CD4-positive, alpha-beta T cell treated with Interferon gamma for 1 hour (primary cell): ENCODE measurements at places on chromosomes 12 and 14.

DNA sequence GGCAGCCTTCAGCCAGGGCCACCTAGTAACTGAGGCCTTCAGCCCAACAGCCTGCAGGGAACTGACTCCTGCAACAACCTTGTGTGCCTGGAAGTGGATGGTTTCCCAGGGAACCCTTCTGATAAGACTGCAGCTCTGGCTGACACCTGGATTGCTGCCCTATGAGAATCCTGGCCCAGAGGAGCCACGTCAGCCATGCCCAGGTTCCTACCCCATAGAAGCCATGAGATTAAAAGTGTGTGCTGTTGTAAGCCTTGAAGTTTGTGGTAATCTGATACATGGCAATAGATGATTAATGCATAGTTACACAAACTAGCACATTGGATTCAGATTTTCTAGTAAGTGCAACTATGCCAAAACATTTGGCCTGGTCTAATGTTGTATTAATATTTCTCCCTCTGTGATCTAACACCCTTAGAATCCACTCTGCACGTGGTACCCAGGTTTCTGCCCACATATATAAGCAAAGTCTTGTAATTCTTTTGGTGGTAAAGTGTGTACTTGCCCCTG, 64.8 kb upstream of the BEGAIN start:
- no peak for DNase-seq

- no peak for DNase-seq
These were observed 13.3 kb downstream of the MOAP1 start for GRCh38 chr14:93171376-93171775.

- DNase-seq: no peak
These were observed 29.9 kb upstream of the FUT8 start for GRCh38 chr14:65382586-65382985.

DNA sequence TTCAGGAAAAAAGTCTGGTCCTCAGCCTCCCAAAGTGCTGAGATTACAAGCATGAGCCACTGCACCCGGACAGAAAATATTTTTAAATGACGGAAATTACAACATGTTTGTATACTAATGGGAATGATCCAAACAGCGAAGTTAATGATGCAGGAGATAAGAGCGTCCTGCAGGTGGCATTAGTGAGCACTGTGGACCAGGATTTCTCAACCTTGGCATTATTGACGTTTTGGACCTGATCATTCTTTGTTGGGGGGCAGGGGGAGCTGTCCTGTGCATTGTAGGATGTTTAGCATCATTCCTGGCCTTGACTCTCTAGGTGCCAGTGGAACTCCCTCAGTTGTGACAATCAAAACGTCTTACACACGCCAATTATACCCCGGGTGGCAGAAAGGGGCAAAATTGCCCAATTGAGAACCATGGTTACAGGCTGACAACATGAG, 34.1 kb downstream of the SCFD1 start:
- peak; percentile 3 for DNase-seq

- DNase-seq: no peak
These were observed 9.2 kb upstream of the INF2 start for GRCh38 chr14:104680056-104680805.

DNA sequence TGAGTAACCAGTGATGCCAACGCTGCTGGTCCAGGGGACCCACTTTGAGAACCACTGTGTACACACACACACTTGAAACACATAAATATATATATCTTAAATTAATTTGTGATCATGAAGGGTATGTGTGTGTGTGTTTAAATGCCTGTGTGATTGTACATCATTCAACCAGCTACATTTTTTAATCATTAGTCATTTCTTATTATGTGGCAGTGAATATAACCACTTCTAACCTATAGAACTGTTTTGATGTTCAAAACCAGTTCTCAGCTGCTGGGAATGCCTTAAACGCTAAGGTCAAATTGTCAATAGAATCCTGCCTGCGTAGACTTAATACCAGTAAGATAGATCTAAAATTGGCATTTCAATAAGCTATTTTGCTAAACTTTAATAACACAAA, 330.0 kb downstream of the SYT1 start:
- DNase-seq: no peak

- peak; percentile 58 for DNase-seq
These were observed 27.9 kb upstream of the DICER1 start for GRCh38 chr14:95185033-95185766.

DNA sequence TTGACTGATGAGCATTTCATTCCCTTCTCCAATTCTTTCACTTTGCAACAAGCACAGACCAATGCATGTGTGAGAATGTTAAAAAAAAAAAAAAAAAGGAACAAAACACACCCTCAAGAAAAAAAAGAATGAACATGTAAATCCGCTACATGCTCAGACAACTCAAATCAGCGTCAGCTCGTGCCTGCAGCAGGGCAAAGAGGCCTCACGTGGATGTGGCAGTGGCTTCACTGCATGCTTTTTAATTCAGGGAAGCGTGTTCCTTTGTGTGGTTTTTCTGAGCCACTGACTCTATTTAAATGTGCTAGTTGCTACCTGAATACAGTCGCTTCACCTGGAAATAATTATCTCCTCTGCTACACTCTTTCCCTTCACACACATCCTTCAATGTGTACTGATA, 55.1 kb downstream of the PPP1R36 start:
- no peak for DNase-seq

- no peak for DNase-seq
These were observed 11.8 kb downstream of the FOXG1 start for GRCh38 chr14:28778138-28779117.

DNA sequence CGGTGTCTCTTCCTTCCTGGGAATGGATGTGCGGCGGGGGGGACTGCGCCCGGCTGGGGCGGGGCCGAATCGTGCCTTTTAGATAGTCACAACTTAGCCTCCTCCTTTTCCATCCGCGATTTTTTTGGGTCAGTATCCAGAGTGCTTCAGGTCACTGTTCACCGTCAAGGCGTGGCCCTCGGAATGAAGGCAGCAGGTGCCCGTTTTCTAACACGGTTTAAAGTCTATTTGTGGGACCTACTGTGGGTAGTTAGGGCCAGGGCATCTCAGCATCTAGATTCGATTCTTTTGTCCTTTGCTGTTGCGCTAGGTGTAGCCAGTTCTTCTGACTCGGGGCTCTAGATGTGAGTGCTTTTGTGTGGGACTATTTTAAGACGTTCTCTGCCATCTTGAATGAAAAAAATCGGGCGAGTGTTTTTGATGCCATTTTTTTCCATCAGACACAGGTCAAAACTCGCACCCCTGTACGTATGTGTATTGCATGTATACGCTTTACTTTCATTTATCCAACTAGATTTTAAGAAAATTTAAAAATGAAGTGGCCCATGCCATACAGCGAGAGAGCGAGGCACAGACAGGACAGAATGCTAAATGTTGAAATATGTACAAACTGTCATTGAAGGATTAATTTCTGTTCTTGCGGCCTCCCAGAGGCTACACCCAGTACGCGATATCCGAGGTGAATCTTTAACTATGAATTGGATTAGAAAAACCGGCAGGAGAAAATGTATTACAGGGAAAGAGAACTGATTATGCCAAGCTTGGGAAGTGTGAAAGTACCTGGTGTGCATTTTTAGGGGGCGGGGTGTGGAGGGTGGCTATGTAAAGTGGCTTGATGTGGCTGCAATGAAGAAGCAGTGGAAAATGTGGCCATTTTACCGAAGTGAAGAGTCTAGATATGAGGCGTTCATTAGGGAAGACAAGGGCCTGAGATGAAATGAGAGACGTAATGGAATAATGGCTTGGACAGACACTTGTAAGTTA, 835 bp downstream of the VEZT start:
- DNase-seq: peak; percentile 11

GRCh38 chr12:29655861-29656260, 127.9 kb downstream of the TMTC1 start:
- no peak for DNase-seq

DNA sequence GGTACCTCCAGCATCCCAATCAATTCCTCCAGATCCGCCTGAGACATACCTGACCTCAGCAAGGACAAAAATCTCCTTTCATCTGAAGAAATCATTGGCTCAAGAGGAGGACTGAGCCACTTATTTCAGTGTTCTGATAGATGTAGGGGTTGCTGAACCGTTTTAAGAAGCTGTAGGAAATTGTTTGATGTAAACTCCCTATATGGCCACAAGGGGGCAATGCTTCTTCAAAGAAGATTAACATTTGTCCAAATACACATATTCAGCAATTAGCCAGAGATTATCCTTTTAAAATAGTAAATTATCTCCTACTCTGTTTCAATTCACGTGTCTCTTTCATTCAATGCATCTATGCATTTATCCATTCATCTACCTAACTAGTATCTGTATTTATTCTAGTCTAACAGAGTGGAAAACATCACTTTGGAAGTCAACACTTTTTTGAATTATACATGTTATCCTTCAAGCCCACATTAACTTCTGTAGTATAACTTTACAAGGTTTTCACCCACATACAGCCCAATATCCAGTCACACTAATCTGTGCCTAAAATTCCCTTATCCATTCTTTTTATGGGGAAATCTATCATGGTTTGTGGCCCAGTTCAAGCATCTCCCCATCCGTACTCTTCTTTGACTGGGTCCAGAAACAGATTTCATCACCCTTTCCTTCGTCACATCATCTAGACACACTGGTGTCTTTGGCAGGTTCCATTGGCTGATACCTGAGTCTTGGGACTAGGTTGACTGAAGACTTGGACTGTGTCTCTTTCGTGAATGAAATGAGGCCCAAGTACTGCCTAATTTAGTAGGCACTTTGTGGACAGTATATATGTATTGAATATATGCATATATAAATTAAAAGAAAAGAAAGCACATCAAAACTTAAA, 411.0 kb upstream of the OR4E1 start:
- no peak for DNase-seq

GRCh38 chr12:92656911-92657310, 45.9 kb upstream of the PLEKHG7 start:
- no peak for DNase-seq

GRCh38 chr14:82046512-82047226, 513.0 kb upstream of the SEL1L start:
- no peak for DNase-seq

GRCh38 chr14:53851394-53852090, 105.1 kb downstream of the BMP4 start:
- no peak for DNase-seq

- no peak for DNase-seq
These were observed 828.9 kb downstream of the VRK1 start for GRCh38 chr14:97626088-97626487.

DNA sequence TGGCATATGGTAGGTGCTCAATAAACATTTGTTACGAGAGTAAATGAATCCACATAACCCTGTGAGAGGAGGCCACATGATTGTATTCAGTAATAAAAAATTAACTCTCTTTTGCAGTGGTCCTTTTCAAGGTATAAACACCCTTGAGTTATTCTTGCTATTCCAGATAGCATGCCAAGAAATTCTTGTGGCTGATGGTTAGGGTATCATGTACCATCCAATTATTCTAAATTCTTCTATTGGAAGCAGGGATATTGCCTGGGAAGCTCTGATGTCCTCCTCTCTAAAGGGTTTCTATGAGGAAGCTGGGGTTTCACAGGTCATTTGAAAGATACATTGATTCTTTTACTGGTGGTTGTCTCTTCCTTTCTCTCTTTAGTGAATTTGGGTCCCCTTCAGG, 10.1 kb downstream of the AKAP6 start:
- no peak for DNase-seq

DNA sequence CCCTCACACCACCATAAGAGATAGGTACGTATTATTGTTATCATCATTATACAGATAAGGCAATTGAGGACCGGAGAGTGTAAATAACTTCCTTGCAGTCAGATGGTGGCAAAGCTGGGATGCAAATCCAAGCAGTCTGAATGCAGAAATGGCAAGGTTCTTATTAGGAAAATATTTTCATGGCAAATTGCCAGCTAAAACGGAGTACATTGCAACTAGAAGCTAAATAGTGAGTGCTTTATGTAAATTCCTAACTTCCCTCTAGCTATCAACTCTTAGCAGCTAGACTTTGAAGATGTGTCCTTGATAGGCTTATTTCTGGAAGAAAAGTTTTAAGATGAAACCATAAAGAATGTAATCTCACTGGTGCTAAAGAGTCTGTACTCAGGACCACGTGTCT, 323.9 kb upstream of the DIO2 start:
- DNase-seq: no peak

DNA sequence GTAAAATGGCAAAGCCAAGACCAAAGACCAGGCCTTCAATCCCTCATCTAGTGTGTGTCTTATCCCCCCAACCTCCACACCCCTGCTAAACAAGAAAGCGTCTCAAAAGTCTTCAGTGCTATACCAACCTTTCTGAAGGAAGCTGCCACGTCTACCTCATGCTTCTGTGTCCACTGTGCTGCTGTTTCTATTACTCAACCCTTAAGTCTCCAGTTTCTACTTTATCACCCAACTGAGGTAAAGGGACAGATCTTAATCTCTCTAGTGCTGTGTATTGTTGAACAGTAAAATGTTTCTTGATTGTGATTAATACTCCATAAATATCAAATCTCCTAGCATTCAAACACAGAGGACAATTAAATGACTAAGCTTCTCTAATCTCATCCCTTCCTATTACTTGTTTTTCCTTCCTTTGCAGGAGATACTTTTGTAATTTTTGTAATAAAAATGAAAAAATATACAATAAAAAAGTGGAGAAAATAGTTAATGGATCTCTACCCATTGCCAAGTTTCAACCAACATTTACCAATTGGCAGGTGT, 23.3 kb downstream of the BTBD7 start:
- no peak for DNase-seq

GRCh38 chr12:65334521-65334920, 56.0 kb downstream of the MSRB3 start:
- DNase-seq: no peak

- no peak for DNase-seq
These were observed 209.4 kb downstream of the KTN1 start for GRCh38 chr14:55789406-55789805.

DNA sequence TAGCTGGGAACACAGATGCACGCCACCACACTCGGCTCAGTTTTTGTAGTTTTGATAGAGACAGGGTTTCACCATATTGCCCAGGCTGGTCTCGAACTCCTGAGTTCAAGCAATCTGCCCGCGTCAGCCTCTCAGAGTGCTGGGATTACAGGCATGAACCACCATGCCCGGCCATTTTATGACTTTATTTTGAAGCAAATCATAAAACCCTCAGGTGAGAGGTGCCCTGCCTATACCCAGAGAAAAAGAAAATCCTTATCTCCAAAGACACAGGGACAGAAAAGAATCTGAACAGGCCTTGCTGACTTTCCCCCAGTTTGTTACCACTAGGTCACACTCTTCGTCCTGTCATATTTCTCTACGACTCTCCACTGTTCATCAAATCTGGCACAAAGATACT, 48.8 kb downstream of the DAO start:
- DNase-seq: no peak

DNA sequence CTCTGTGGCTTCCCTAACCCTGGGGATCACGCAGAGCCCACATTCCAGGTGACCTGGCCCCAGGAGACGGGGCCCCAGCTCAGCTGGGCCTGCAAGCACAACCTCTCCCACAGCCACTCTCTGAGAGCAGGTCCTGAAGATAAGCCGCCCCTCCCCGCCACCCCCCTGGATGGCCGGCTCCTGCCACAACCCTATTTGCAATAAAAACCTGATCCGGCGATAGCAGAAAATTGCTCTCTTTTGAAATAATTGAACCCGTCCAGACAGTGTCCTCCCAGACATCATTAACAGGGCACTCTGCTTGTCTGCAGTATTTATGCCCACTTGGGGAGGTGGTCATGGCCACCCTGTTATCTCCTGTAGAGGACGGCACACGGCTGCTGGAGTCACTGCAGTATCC, 5.0 kb downstream of the C14orf180 start:
- DNase-seq: no peak
